ENCODE measurements at places on chromosomes 11 and 22.

DNA sequence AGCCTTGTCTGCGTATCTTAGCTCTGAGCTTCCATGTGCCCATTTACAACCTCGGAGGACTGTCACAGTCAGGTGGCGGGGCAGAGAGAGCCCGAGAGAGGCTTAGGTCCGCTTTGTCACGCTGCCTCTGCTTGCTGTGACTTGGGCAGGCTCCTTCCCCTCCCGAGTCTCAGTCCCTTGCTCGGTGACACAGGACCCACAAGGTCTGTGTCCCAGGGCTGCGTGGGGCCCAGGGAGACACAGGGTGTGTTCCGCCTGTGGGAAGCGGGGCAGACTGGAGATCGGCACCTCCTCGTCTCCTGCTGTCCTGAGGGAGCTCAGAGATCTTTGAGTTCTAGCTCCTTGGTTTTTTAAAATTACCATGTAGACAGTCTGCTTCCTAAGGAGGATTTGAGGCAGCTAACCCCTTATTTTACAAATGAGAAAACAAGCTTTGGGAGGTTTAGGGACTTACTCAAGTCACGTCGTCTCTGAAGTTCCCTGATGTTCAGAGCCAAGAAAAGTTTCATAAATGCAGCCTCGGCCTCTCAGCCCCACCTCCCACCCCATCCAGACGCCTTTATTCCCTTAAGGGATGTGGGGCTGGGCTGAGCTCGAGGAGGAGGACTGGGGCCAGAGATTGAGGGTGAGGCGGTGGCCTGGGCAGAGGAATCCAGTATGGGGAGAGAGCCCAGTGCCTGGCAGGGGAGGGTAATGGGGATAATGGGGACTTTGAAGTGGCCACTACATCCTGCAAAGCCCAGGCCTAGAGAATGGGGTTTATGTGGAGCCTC is 103.6 kb downstream of the NECTIN1 start:
- no peak for DNase-seq

DNA sequence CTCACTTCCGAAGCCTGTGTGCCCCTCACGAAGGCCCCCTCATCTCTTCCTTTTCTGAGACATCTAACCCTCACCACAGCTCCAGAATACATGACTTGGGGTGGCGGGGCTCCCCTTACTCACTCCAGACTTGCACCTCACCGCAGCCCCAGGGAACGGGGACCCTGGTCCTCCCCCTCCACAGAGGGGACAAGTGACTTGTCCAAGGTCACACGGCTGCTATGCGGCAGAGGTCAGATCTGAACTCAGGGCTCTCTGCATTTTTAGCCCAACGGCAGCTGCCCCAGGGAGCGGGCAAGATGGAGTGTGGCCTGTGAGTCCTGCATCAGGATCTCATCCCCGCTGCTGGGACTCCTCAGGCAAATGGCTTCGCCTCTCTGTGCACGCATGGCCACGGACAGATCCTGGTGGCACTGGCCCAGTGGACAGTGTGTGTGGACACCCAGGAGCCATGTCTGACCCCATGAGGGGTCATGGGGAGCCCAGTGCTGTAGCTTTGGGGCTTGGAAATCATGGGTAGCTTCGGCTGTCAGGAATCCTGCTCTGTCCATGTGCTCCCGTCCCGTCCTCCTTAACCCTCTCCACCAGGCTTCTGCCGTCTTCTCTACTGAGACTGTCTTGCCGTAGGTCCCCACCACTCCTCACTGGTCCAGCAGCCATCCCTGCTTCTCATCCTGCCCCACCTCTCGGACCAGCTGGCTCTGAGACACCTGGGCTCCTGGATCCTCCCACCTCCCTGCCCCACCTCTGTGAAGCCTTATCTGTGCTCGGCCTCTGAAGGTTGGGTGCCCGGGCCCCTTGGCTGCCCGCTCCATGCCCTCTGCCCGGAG is 48.0 kb upstream of the CARS1 start:
- no peak for DNase-seq

DNA sequence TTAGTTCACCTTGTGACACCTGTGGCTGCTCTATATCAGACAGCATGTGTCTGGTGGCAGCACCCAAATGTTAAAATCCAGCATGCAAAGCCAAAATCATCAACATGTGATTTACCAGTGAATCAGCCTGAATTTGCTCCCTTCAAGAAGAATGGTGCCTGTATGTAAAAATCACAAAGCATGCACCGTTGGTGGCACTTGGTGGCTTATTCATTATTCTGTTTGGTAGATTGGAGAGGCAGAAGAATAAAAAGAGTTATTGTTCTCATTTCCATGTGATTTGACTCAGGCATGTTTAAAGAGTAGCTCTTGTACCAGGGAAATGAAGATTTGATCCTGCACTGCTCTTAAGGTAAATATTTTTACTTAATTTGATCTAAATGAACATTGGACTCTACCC is 143.9 kb upstream of the MPPED2 start:
- DNase-seq = no peak

DNA sequence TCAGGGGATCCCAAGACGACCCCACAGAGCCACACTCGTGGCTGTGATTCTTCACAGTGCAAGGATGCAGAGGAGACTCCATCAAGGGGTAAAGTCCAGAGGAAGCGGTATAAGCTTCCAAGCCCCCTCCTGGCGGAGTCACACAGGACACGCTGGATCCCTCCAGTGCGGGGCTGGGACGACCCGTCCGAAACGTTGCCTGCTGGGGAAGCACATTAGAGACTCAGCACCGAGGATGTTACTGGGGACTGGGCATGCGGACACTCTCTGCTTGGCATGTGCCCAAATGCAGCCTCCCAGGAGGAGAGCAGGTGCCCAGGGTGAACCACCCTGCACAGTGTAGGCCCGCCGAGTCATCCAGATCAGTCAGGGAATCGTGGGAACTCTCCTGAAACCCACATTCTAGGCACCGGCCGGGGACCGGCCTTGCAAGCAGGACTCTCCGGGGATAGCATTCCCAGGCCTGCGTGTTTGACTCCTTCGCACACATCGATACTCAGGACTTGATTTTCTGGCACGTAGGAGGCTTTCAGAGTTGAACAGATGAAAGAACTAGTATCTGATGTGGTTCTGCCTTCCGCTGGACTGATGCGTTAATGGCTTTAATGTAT is 229.8 kb downstream of the TBC1D22A start:
- DNase-seq = no peak
